Activated CD8-positive, alpha-beta T cell treated with anti-CD3 and anti-CD28 coated beads, Interleukin-2, amount 10 ng/mL, durations not matched to agents 7 days and 5 days (primary cell): ENCODE measurements at places on chromosomes 13 and 19. TPM values are rescaled to one million over a fixed set of nuclear protein-coding genes. Genes with fewer than 3 reads are reported as not detected.

GRCh38 chr13:84567848-84568247 is 685.6 kb upstream of the SLITRK1 start:
- no peak for DNase-seq
- no peaks in the 10 kb centered on the region for H3K36me3 ChIP-seq
- H3K4me1 ChIP-seq, result no peaks in the 10 kb centered on the region

- H3K27me3 ChIP-seq, result no peaks in the 10 kb centered on the region
- DNase-seq, result no peak
- H3K27ac ChIP-seq, result no peak overlapping the region
- no peaks in the 10 kb centered on the region for H3K36me3 ChIP-seq
Observed at GRCh38 chr13:85278851-85279250, 520.4 kb downstream of the SLITRK6 start.

EBPL gene
- 19.8 TPM for total RNA-seq

- H3K4me1 ChIP-seq, result no peaks in the 10 kb centered on the region
- no peak for DNase-seq
- H3K27me3 ChIP-seq, result no peaks in the 10 kb centered on the region
- H3K36me3 ChIP-seq, result no peaks in the 10 kb centered on the region
- H3K27ac ChIP-seq, result no peak overlapping the region
Observed at GRCh38 chr13:35941374-35941773, 189.8 kb downstream of the DCLK1 start.

ZNF628 gene
- total RNA-seq, result 11.6 TPM

GRCh38 chr13:65826657-65827056 is 1403.5 kb downstream of the PCDH9 start:
- no peak for DNase-seq
- no peak overlapping the region for H3K27ac ChIP-seq
- no peak overlapping the region for H3K4me3 ChIP-seq
- H3K36me3 ChIP-seq, result no peaks in the 10 kb centered on the region
- H3K4me1 ChIP-seq, result no peaks in the 10 kb centered on the region

DNA sequence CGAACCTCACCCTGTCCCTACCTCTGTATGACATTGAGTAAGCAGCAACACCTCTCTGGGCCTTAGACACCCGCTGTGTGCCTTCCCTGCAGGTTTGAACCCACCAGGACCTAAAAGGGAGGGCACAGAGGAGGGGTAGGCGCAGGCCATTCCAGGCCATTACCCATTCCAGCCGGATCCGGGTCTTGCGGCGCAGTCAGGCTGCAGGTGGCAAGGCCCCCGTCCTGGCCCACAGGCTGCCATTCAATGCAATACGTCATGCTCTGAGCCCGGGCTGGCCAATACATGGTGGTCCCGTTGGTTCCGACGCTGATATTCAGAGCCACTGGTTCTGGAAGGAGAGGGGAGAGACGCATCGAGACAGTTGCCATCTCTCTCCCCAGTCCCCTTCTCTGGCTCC is 17.4 kb downstream of the IL12RB1 start:
- no peak for DNase-seq
- peaks cover 15% of the 10 kb centered on the region for H3K4me1 ChIP-seq
- H3K4me3 ChIP-seq, result no peak overlapping the region
- H3K27me3 ChIP-seq, result no peaks in the 10 kb centered on the region

DNA sequence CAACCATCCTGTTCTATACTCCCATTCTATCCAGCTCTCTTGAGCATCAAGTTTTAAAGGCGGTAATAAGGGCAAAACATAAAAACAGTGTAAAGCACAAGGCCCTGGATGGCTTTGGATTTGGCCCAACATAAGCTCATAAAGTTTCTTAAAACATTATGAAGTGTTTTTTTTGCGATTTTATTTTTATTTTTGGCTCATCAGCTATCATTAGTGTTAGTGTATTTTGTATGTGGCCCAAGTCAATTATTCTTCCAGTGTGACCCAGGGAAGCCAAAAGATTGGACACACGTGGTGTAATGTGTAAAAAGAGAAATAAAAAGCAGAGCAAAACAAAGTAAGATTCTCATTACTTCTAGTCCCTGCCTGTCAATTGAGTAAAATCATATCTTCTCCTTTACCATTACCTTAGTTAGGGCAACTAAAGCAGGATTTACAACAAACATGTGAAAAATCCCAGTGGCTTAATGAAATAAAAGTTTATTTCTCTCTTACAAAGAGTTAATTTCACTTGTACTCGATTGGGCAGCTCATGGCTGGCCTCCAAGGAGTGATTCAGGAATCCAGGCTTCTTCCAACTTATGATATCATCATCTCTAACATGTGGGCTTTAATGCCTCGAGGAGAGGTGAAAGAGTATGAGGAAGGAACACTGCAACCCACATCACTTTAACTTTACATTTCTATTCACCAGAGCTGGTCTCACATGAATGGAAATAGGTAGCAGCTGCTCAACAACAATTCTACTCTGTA is 725.2 kb upstream of the SLITRK1 start:
- H3K36me3 ChIP-seq, result no peaks in the 10 kb centered on the region
- H3K27me3 ChIP-seq, result no peaks in the 10 kb centered on the region
- no peak overlapping the region for H3K27ac ChIP-seq
- no peak overlapping the region for H3K4me3 ChIP-seq
- H3K4me1 ChIP-seq, result no peaks in the 10 kb centered on the region

GRCh38 chr19:35712567-35713505 is 5.0 kb upstream of the KMT2B start:
- H3K27me3 ChIP-seq, result no peaks in the 10 kb centered on the region
- peaks cover 24% of the 10 kb centered on the region for H3K36me3 ChIP-seq
- H3K4me1 ChIP-seq, result peaks cover 74% of the 10 kb centered on the region
- DNase-seq, result peak; percentile 89
- H3K27ac ChIP-seq, result peak overlapping the region; percentile 95

DNA sequence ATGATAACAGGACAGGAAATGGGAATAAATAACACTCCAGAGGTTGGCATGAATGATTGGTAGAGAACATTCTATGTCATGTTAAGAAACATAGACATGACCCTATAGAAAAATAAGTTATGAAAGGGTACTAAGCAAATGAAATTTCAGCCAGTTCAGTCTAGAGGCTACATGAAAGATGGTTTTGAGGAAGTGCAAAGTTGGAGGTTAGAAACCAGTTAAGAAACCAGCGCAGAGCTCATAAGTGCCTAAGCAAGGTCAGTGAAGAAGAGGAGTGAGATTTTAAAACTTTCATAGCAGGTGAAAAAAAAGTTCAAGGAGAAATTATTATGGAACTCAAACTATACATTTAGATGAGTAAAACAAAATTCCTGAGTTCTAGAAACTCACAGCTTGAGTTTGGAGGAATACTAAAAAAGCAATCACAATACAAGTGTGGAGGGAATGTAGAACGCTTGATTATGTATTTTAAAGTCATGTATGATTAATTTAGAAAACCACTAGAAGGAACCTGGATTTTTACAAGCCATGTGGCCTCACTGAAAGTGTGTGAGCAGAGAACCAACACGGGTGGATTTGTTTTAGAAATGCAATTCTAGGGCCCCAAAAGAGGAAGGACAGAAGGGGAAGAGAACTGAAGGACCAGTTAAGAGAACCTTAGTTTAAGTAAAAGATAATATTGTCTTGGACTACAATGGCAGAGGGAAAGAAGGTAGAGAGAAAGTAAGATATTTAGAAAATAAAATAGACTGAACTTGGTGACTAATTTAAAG is 162.4 kb downstream of the PCDH20 start:
- no peak for DNase-seq
- H3K27me3 ChIP-seq, result no peaks in the 10 kb centered on the region
- no peaks in the 10 kb centered on the region for H3K4me1 ChIP-seq
- H3K27ac ChIP-seq, result no peak overlapping the region

DNA sequence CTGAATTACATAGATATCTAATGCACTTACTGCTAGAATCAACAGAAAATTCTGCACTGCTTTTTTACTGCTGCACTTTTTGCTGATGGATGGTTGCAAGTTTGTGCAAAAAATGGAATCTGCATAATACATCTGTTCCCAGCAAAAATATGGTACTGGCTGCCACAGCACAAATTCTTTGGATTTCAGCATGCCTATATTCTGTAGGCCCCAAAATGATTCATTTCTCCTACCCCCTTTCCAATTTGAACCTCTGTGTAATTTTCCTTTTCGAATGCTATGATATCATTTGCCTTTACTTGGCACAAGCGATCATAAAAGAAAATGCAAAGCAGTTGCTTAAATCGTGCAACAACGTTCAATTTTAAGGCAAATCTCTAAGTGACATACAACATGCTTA is 524.2 kb upstream of the NBEA start:
- no peak overlapping the region for H3K4me3 ChIP-seq
- H3K4me1 ChIP-seq, result no peaks in the 10 kb centered on the region
- DNase-seq, result no peak
- H3K27me3 ChIP-seq, result no peaks in the 10 kb centered on the region
- H3K36me3 ChIP-seq, result no peaks in the 10 kb centered on the region

ZNF845 gene
- total RNA-seq, result 9.1 TPM

DNA sequence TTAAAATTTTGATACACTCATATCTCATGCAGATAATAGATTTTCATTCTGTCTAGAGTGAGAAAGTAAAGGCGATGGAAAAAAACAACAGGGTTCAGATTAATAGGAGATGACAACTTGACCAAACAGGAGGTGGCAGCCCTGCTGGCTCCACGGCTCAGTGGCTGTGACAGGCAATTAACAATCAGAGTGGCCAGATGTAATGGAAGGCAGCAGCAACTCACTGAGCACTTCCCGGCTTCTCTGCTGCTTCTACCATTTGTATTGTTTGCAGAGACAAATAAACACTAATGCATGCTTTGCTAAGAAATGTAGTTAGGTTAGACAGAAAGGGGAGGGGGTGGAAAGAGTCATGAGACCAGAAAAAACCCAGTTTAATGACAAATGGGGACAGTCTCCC is 473.0 kb upstream of the SLC10A2 start:
- H3K4me1 ChIP-seq, result no peaks in the 10 kb centered on the region
- no peak overlapping the region for H3K27ac ChIP-seq
- H3K27me3 ChIP-seq, result no peaks in the 10 kb centered on the region
- no peak for DNase-seq

DNA sequence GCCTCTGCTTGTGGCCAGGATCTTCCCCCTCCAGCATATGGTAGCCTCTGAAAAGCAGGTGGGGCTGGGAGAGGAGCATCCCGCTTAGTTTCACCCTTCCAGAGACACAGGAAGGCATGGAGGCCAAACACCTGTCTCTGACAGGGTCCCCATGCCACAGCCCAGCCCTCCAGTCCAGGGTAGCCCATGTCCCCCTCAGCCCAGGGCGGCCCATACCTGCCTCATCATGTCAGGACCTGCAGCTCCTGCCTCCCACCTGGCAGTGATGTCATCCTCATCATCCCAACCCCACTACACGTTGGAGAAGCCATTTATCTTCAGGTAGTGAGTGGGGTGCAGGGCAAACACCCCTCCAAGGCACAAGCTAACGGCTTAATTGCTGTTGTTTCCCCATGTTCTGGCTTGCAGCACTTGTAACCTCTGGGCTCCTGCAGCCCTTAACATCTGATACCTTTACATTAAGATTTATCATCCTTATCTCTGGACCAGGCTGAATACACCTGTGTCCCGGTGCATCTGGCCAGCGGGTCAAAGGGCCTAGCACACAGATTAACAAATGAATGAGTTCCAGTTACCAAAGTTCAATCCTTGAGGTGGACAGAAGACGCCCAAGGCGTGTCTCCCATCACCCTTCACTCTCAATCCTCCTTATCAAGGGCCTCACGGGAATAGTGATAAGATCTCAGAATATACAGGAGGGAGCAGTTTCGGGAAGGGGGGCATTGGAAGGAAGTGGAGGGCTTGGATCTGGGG is 22.2 kb downstream of the ZNF175 start:
- H3K4me3 ChIP-seq, result peak overlapping the region; percentile 82
- DNase-seq, result no peak
- peak overlapping the region; percentile 51 for H3K27ac ChIP-seq
- peaks cover 17% of the 10 kb centered on the region for H3K4me1 ChIP-seq

- peak overlapping the region; percentile 92 for H3K4me3 ChIP-seq
- peaks cover 8% of the 10 kb centered on the region for H3K36me3 ChIP-seq
- peak overlapping the region; percentile 89 for H3K27ac ChIP-seq
- peaks cover 45% of the 10 kb centered on the region for H3K4me1 ChIP-seq
Observed at GRCh38 chr13:113489549-113490495, 689 bp downstream of the DCUN1D2 start.

DNA sequence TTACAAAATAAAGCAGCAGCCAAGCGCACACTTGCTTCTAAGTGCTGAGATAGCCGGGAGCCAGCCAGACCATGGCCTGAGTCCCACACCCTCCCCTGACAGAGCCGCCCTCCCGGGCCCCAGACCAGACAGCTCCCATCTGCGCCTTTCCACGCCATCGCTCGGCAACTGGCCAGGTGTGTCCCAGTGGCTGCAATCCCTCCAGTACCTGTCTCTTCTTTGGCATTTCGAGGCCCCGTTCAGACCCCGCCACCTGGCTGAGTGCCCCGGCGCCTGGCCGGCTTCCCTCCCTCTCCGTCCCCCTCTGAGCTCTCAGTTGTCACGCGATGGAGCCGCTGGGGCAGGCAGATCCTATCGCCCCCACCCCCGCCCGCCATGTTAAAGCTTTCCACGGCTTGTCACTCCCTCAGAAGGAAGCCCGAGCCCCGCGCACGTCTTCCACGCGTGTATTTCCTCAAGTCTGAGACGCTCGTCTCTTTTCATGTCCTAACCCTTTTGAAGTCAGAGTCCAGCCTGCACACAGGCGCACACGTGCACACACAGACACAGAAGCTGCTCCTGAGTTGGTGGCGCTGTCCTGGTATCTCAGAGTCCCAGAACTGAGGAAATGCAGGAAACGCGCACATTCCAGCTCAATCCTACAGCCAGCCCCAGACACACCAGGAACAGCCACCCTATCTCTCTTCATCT is 7.9 kb downstream of the MLLT1 start:
- peaks cover 17% of the 10 kb centered on the region for H3K4me1 ChIP-seq
- no peak overlapping the region for H3K27ac ChIP-seq
- DNase-seq, result no peak
- H3K36me3 ChIP-seq, result peaks cover 25% of the 10 kb centered on the region

- no peak overlapping the region for H3K4me3 ChIP-seq
- no peak overlapping the region for H3K27ac ChIP-seq
- no peaks in the 10 kb centered on the region for H3K36me3 ChIP-seq
- H3K4me1 ChIP-seq, result no peaks in the 10 kb centered on the region
Observed at GRCh38 chr19:39923862-39924261, 10.6 kb downstream of the FCGBP start.

LGALS14 gene
- total RNA-seq, result not detected

GRCh38 chr13:36559375-36559774 is 114.4 kb upstream of the SERTM1 start:
- H3K27ac ChIP-seq, result no peak overlapping the region
- H3K4me3 ChIP-seq, result no peak overlapping the region
- H3K27me3 ChIP-seq, result no peaks in the 10 kb centered on the region

DNA sequence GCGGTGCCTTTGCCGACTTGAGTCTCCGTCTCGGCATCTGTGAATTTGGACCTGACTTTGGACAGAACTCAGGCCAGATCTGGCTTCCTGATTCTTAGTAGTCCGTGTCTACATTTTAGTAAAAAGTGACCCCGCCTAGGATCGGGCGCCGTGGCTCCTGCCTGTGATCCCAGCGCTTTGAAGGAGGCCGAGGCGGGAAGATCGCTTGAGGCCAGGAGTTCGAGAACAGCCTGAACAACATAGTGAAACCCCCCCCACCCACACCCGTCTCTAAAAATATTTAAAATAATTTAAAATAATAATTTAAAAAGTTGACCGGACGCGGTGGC is 849 bp upstream of the TCF3 start:
- no peaks in the 10 kb centered on the region for H3K27me3 ChIP-seq
- peak overlapping the region; percentile 90 for H3K27ac ChIP-seq
- H3K4me1 ChIP-seq, result peaks cover 24% of the 10 kb centered on the region
- H3K36me3 ChIP-seq, result peaks cover 11% of the 10 kb centered on the region
- no peak for DNase-seq
